Astrocyte (in vitro differentiated cells and primary cell): ENCODE measurements at places on chromosomes 11 and 22. TPM values are rescaled to one million over a fixed set of nuclear protein-coding genes. Genes with fewer than 3 reads are reported as not detected.

DNA sequence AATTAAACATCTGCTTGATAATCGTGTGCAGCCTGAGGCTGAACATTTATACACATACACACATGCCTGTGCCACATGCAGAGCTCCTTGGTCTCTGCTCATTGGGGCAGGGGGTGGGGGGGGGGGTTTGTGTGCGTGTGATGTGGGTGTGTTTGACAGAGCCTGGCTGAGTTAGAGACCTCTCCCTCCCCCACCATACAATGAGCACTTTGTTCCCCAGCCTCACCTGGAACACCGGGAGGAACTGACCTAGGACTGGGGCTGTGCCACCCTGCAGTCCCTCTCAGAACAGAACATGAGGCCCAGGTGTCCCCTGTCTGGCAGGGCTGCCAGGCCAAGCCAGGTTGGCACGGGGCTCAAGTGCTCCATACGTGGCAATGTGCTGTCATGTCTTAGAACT, 96.6 kb downstream of the TP53I11 start:
- H3K27ac ChIP-seq: no peak overlapping the region
- H3K4me1 ChIP-seq: peaks cover 3% of the 10 kb centered on the region
- H3K36me3 ChIP-seq: no peaks in the 10 kb centered on the region
- H3K4me3 ChIP-seq: no peak overlapping the region

DNA sequence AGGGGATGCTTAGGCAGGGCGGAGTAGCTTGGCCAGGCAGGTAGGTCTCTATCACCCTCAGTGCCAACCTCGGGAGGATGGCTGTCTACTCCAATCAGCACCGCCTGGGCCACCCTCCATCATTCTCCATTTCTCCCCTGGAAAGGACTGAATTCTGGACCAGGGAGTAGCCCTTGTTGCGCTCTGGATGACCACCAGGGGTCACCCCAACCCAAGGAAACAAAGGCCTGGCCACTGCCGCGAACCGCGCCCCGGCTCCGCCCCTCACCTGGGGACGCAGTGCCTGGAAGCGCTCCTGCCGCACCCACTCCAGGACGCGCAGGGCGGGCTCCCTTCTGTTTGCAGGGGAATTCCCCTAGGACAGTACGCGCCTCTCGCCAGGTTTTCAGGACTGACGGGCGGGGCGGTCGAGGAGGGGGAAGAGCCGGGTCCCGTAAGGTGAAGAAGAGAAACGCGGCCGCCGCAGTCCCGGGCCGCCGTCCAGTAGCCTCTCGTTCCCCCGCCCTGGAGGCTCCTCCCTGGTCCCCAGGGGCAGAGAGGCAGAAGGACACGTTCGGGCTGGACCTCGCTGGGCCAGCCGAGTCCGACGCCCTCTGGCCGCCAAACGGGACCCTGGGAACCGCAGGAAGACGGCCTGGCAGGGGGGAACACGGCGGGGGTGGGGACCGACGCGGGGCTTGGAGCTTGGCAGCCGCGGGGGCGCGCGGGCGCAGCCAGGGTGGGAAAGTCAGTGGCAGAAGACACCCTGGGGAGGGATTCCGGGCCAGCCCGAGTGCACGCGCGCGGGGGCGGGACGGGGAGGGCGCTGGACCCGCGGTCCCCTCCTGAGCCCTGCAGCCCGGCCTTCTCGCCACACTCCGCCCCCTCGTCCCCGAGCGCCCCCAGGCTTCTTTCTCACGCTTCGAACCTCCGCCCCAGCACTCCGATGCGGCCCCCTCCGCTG, 7.1 kb downstream of the SCN4B start:
- DNase-seq: peak; percentile 10
- H3K4me3 ChIP-seq: peak overlapping the region; percentile 63
- H3K27me3 ChIP-seq: peaks cover 31% of the 10 kb centered on the region
- H3K36me3 ChIP-seq: no peaks in the 10 kb centered on the region
- no peak overlapping the region for H3K27ac ChIP-seq
- peaks cover 5% of the 10 kb centered on the region for H3K4me1 ChIP-seq

DNA sequence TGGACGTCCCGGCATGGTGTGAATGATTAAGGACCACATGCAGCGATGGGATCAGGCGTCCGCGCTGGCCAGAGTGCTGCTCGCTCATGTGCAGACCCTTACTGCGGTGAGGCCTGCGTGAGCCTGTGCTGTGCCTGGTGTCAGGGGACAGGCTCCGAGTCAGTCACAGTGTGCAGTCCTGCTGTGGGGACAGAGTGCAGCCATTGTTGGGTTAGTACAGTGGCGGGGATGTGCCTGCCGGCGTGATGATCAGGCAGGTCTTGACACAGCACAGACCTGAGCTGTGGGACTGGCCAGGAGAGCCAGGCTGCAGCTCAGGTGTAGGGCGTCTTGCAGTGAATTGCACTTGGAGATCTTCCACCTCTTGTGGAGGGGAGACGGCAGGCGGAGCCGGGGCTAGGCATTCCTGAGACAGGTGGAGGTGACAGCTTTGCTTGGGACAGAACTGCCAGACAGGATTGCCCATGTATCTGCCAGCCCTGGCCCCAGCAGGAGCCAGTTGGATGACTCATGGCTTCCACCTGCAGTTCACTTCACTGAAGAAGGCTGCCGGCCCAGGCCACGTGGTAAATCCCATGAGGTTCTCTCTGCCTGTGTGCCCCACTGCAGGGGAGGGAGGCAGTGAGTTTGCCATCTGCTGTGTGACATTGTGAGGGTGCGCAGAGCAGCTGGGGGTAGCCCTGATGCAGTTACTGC, 17.3 kb downstream of the TRMU start:
- peak; percentile 44 for DNase-seq
- no peaks in the 10 kb centered on the region for H3K27me3 ChIP-seq
- no peak overlapping the region for H3K27ac ChIP-seq
- peaks cover 19% of the 10 kb centered on the region for H3K4me1 ChIP-seq

DNA sequence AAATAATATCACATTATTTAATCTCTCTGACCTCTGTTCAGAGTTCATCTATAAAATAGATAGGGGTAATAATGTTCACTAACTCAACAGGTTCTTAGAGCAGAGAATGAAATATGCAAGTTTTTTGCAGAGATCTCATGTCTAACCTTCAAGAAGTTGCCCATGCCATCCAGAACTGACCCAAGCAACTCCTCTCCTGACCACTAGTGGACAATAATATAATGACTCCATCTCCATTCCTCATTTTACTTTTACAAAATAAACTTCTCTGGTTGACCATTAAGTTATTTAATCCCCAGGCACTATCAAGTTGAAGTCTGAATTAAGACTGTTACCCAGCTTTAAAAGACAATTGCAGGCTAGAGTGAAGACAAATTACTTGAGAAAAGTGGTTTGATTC, 382.6 kb downstream of the KCNA4 start:
- H3K4me3 ChIP-seq: no peak overlapping the region
- DNase-seq: no peak
- H3K4me1 ChIP-seq: no peaks in the 10 kb centered on the region
- no peaks in the 10 kb centered on the region for H3K36me3 ChIP-seq
- no peaks in the 10 kb centered on the region for H3K27me3 ChIP-seq
- no peak overlapping the region for H3K27ac ChIP-seq

- H3K27me3 ChIP-seq: peaks cover 7% of the 10 kb centered on the region
- no peaks in the 10 kb centered on the region for H3K36me3 ChIP-seq
- no peak overlapping the region for H3K27ac ChIP-seq
Observed at GRCh38 chr11:63020671-63021291, 5.1 kb upstream of the SLC22A8 start.

Gene TECTA
- total RNA-seq: 0.84 and 0.91 TPM in 2 replicates

GRCh38 chr11:118090545-118091162, 3.9 kb upstream of the SMIM35 start:
- DNase-seq: no peak
- H3K36me3 ChIP-seq: no peaks in the 10 kb centered on the region
- no peaks in the 10 kb centered on the region for H3K4me1 ChIP-seq
- H3K4me3 ChIP-seq: no peak overlapping the region
- H3K27me3 ChIP-seq: peaks cover 5% of the 10 kb centered on the region

GRCh38 chr22:45402466-45402985, 10.9 kb downstream of the SMC1B start:
- no peak overlapping the region for H3K4me3 ChIP-seq
- no peaks in the 10 kb centered on the region for H3K4me1 ChIP-seq

DNA sequence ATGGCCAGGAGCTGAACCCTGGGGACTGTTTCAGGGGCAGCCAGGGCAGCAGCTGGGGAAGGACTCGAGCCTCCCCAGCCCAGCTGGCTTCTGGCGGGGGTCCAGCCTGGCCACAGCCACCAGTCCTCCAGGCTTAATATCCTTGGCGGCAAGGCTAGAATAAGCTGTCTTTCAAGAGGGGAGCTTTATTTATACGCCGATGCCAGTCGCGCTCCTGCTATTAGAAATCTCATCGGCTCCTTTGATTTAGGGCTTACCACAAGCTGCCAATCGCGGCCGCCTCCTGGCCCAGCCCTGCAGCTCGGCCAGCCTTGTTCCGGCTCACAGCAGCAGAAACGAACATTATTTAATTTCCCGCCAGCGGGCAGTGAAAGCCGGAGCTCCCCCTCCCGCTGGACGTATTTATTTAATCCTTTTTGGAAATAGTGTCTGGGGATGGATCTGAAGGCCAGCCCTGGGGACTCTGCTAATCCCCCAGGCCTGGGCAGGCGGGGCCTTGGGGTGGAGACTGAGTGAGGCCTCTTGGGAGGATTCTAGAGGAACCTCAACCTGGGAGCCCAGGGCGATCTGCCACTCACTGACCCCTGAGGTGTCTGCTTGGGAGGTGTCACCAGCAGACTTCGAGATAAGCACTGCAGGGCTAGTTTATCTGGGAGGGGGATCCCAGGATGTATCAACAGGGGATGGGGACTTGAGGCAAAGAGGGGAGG, 363.1 kb downstream of the MN1 start:
- H3K27ac ChIP-seq: no peak overlapping the region
- H3K4me1 ChIP-seq: peaks cover 17% of the 10 kb centered on the region
- no peak overlapping the region for H3K4me3 ChIP-seq
- H3K36me3 ChIP-seq: no peaks in the 10 kb centered on the region

DNA sequence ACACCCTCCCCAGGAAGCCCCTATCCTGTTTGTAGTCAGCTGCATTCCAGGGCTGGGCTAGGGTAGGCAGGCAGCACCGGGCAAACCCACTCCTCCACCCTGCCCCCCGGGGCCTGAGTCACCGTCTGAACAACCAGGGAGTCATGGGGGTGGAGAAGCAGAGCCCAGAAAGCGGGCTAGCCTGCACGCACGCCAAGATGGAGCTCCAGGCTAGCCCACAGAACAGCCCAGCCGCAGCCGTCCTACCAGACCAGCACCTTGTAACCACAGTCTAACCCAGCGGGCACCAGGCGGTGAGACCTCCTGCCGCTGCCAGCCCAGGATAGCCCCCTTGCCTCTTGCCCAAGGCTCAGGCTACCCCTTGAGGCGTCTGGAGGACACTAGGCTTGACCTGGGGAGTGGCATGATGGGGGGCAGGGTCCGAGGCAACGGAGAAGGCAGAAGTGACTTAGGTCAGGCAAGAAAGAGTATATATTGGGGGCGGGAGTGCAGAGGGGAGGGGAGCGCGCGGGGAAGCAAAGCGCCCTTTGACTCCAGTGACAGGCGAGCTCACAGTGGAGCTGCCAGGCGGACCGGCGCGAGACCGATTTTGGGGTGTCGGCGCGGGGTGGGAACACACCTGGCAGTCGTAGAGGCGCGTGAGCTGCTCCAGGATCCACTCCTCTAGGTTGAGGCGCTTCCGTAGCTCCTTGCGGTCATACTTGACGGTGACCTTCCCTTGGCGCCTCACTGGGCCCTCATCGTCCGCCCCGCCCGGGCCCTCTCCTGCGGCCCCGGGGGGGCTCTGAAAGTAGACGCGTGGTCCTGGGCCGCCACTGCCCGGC, 734 bp downstream of the PPP1R14B start:
- DNase-seq: peak; percentile 91
- peak overlapping the region; percentile 91 for H3K27ac ChIP-seq
- H3K4me1 ChIP-seq: peaks cover 37% of the 10 kb centered on the region
- H3K27me3 ChIP-seq: no peaks in the 10 kb centered on the region
- H3K36me3 ChIP-seq: peaks cover 3% of the 10 kb centered on the region

Gene EMID1
- total RNA-seq: 0.34 and 0.72 TPM in 2 replicates

DNA sequence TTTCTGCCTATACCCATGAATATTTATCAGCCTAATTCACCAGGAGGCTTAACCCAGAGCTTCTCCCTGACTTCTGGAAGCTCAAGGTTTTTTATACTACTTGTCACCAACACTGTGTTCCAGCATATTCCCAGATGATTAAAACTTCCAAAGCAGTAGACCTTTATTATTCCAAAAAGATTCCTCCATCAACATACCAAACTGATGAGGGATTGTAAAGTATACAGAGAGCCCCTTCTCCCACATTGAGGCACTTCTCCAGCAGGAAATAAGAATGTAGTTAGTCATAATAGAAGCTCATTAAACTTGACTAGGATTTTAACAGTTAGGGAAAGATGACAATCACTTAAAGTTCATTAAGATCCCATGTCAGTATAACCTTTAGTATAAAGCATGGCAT, 51.4 kb upstream of the CEP126 start:
- no peaks in the 10 kb centered on the region for H3K36me3 ChIP-seq
- DNase-seq: peak; percentile 88
- peak overlapping the region; percentile 87 for H3K27ac ChIP-seq
- no peaks in the 10 kb centered on the region for H3K27me3 ChIP-seq

DNA sequence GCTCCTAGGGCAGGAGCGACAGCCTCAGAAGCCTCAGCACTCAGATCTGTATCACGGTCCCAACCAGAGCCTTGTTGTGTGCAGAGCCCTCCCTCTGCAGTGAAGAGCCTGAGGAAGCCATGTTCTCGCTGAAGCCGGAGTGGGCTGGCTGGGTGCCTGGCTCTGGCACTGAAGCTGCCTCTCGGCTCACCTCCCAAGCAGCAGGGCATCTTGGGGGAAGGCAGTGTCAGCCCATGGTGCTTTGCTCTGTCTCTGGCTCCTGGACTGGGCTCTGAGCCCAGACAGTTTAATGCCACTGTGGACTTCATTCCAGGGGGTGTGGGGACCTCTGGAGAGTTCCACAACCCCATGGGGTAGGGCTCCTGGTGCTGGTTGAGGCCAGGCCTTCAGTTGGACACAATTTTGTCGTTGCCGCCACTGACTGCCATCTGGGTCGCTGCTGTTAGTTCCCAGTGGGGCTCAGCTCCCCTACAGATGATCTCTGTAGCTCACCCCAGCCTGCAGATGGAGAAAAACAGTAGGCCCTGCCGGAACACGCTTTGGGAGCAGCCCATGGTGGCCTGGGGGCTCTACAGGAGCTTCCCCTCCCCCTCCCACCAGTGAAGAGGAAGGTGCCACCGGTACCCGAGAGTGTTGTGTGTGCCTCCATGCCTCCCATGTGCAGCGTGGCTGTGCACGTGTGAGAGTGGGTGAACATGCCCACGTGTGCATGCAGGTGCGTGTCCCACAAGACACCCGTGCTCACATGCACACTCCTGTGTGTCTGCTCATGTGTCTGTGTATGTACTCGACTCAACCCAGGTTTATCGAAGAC, 86.5 kb upstream of the B3GAT1 start:
- no peak overlapping the region for H3K27ac ChIP-seq
- H3K36me3 ChIP-seq: no peaks in the 10 kb centered on the region
- no peak overlapping the region for H3K4me3 ChIP-seq
- H3K27me3 ChIP-seq: no peaks in the 10 kb centered on the region
- H3K4me1 ChIP-seq: no peaks in the 10 kb centered on the region
